Naive thymus-derived CD4-positive, alpha-beta T cell (primary cell): ENCODE measurements at places on chromosomes 6 and 20.

- DNase-seq: no peak
These were observed 112.1 kb downstream of the WDR27 start for GRCh38 chr6:169589699-169590257.

DNA sequence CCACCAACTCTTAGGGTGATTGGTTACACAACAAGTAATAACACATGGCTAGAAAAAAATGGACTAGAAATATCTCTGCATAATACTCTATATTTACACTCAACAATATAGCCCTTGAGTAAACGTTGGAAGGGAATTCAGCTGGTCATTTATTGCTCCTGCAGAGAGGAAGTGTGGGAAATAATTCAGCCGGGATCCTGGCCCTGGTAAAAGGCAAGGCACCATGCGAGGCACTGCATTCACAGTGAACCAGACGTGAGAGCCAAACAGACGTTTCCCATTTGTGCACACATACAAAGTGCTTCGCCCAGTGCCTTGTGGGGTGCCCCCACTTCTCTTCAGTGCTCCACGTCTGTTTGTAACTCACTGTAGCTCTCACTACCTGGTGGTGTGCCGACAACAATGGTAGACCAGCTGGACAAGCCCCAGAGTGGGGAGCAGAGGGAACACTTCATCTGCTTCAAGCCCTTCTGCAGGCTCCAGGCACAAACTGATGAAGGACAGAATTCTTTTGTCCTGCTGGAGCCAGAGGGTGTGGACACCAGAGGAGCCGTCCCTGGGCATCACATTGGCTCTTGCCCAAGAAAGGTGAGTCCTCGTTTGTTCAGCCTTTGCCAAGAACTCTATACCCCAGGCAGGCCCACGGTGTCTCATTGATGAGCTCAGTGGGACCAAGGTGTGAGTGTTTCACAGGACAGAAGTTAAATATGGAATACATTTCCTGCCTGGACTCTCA, 18.8 kb downstream of the SYNDIG1 start:
- DNase-seq: no peak

- DNase-seq: no peak
These were observed 69.8 kb upstream of the RALGAPA2 start for GRCh38 chr20:20782231-20782630.

GRCh38 chr6:53790886-53791285, 3.9 kb upstream of the LRRC1 start:
- DNase-seq: no peak

DNA sequence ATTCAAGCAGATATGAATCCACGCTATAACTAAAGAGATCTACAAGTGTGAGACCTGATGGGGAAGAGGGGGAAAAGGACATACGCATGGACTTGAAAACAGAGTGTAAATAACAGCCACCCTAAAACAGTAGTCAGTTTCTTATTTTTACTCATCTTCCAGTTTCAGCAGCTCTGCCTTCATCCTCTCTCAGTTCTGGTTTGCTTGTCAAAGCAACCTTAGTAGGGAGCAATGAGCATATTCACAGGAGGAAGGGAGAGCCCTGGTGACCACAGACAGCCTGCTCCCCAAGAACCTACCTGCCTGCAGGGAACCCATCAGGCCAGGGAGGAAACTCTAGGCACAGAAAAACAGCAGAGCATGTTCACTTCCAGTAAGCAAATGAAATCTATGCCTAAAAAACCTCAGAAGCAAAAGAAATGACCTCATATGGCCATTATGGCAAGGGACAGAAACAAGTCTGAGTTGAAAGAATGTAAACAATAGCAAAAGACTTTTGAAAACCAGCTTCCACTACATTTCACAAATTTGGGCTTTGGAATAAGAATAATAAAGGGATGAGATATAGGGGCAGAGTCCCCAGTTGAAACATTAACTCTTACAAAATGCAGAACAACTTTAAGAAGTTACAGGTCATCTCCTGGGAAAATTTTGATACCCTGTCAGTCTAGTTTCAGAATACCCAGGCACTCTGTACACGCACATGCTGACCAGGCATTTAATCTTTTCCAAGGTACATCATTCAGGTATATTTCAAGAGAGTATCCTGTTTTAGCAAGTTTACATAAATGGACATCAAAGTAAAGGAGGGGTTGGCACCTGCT, 120.8 kb upstream of the BCLAF1 start:
- no peak for DNase-seq

GRCh38 chr6:136706430-136706829, 85.8 kb downstream of the MAP3K5 start:
- no peak for DNase-seq

GRCh38 chr6:139655783-139656705, 281.6 kb upstream of the CITED2 start:
- DNase-seq: no peak

DNA sequence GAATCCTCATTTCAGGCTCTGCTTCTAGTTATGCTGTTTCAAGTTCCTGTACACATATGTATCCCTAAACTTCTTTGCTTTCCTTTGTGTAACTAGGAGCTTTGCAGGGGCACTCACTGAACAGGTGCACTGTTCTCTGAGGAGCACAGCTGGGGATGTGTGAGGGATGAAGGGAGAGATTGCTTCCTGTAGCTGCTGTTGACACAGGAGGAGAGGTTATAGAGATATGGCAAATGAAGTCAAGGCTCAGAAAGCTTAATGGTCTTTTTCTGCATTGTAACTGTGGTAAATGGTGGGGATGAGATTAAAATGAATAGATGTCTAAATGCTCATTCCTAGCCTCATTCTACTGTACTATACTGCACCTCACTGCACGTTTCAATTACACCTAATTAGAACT, 454.3 kb downstream of the BTBD3 start:
- no peak for DNase-seq
